AG10803 (cell line): ENCODE measurements at places on chromosomes 3 and 15.

DNA sequence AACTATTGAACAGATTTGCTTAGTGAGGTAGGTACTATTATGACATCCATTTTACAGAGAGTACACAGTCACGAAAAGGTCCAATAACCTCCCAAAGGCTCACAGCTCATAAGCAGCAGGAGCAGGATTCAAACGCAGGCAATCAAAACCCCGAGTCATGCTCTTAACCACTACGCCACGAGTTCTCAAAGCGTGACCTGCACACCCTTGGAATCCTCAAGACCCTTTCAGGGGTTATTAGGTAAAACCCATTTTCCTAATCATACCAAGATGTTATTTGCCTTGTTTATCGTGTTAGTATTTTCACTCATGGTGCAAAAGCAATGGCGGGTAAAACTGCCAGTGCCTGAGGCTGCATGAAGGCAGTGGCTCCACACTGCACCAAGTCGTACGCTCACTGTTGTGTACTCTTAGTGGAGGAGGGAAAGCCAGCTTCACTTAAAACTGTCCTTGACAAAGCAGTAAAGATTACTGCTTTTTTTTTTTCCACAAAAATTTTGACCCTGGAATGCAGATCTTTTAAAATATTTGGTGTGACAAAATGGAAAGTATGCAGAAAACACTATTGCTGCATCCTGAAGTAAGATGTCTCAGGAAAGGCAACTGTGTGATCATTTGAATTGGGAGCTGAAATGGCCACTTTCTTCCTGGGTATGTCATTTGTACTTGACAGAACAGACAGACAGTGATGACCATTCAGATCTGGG, 96.1 kb downstream of the IGF2BP2 start:
- DNase-seq, result peak; percentile 81

- DNase-seq, result peak; percentile 25
Measured at GRCh38 chr15:38164061-38164460, 88.6 kb upstream of the SPRED1 start.

DNA sequence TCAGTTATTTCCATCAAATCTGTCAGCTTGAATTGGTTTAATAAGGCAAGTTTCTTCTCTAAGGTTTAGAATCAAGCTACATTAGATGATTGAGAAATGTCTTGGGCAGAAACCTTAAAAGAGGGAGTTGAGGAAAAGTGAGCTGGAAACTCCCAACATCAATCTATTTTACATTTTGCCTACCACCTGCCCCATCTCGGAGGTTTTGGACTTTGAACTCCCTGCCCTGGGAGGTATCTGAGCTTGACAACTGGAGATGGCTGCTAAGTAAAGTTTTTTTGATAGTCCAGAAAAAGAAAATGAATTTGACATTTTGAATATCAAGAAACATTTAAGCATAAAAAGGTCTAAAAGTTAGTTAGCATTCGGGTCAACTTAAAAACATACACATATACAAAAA, 234.2 kb downstream of the NFKBIZ start:
- no peak for DNase-seq

DNA sequence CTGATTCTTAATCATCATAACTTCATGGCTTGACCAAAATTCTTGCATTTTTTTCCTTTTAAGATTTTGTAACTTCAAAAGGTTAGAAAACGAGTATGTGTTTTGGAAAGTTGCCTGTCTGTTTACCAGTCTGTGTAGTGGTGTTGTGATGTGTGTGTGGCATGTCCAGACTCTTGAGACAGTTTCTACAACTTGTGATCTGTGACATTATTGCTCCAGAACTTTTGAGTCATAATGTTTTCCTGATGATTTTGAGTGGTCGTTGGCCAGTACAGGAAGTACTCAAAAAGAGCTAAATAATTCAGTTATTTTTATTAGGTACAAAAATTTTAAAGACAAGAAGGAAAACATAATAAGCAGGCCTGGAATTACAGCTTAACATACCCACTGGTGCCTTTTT, 229.0 kb upstream of the C2CD4B start:
- peak; percentile 35 for DNase-seq

- DNase-seq, result peak; percentile 61
Measured at GRCh38 chr15:100879464-100880138, at the start of gene ALDH1A3. ALDH1A3 (plus strand) TSS chr15:100879831; CDS start chr15:100879908, 77 bp downstream.

- DNase-seq, result peak; percentile 55
Measured at GRCh38 chr15:56693761-56694160, 39.5 kb downstream of the ZNF280D start.

DNA sequence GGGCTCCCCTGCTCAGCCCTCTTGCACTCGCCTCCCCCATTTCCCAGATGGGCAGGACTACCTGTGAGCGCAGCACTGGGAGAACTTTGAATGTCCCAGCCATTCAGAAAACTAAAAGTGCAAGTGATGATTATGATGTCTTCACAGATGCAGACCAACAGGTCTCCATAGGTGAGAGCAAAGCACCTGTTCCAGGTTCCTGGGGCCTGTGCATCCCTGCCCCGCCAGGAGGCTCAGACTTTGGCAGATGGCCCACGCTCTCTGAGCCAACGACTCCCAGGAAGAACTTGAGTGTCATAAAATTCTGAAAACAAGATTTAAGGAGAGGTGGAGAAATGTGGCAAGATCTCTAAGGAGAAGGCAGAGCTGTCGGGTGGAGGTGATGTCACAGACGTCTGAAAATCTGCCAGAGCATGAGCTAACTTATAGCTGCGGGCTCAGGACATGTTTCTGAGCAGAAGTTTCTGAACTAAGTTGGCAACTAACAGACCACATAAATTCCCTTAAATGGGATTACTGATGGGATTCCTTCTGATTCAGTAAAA, 110.8 kb upstream of the IGF1R start:
- DNase-seq, result no peak

DNA sequence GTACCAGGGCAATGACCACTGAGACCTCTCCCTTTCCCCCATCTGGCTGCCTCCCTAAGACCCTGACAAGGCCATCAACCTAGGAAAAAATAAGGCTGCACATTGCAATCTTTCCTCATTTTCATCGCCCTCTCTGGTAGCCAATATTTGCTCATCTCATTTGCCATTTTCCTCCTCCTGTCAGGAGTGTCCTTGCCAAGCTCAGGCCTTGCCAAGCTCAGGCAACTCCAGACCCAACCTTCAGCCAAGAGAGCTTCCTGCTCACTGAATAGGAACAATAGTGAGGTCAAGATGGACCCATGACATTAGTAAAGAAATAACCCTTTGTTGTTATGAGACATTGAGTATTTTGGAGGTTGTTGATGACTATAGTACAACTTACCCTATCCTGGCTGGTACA, 380.3 kb downstream of the RSL24D1 start:
- no peak for DNase-seq

- DNase-seq, result peak; percentile 61
Measured at GRCh38 chr3:71710906-71711494, 14.2 kb downstream of the EIF4E3 start.

DNA sequence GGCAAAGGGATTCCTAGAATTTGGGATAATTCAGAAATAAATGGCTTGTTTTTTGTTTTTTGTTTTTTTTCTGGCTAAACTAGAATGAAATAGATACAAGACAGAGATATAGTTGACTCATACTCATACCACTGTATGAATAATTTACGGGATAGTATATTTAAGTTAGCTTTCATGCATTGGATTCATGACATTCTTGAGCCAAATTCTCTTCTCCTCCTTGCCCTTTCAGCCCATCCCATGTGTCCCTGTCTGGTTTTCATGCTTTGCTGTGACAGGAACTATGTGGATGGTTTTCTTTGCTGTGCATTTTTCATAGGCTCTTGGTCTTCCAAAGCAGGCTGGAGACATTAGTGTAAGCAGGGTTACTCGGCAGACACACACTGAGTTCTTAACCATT, 66.6 kb upstream of the UMPS start:
- DNase-seq, result peak; percentile 52

- no peak for DNase-seq
Measured at GRCh38 chr3:143011705-143012104, 10.3 kb downstream of the U2SURP start.

GRCh38 chr15:98393471-98393870, 254.9 kb upstream of the IGF1R start:
- no peak for DNase-seq

- peak; percentile 74 for DNase-seq
Measured at GRCh38 chr3:40476478-40477470, at the start of gene ZNF619. ZNF619 (plus strand) TSS chr3:40477122; CDS start chr3:40477980, 858 bp downstream.

DNA sequence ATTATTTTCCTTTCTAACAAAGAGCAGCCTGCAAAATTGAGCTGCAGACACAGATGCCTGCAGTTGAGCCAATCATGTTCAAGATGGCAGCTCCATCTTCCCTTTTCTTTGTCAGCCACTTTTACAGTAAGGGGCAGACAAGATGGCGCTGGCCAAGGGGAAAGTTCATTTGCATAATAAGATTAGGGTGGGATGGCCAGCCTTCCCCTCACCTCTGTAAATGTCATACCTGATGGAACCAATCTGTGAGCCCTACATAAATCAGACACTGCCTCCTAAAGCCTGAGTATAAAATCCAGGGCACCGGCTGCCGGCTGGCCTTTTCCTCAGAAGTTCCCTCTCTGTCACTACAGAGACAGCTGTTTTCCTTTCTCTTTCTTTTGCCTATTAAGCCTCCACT, 15.8 kb downstream of the PATL2 start:
- no peak for DNase-seq

DNA sequence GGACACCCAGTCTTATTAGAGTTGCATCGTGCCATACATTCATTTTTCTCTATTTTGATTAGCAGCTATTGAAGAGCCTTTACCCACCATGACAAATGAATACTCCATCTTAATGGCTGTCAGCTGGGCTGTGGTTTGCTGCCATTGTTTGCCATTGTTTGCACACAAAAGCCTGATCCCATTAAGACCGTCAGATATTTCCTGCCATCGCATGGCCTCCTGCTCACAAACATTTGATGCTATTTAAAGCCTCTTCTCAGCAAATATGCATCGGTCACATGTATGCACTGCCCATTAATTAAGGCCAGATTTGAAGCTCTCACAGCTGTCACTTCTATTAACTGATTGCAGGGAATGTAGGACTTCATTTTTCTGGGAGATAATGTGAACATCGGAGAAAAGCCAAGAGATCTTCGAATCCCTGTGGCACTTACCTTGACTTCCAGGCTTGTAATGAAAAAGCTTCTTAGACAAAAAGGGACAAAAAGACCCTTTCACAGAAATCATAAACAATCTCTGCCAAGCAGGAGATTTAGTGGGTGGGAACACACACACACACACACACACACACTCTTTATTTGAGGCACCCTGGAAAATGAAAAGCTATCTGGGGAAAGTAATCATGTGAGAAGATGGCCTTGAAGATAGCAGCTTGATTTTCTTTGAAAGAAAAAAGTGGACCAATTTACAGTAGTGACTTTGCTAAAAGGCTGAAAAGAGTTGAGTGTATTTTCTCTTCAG, 175.4 kb upstream of the NR2E3 start:
- DNase-seq, result peak; percentile 64

GRCh38 chr15:82314769-82315518, 34.3 kb downstream of the GOLGA6L10 start:
- DNase-seq, result no peak

DNA sequence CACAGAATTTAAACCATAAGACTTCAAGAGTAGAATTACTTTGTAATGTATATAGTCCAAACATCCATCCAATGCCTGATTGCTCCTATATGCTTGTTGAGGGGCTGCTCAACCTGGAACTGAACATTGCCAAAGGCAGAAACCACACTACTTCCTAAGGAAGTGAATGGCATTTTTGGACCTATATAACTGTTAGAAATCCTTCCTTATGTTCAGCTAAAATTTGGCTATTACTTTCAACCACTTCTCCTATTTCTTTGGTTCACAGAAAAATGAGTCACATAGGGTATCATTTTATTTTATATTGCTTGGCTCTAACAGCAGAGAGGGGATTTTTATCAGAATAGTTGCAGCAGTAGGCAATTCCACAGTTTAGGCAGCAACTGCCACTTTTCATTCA, 342.1 kb downstream of the SLC9A9 start:
- no peak for DNase-seq
